T-helper 17 cell (primary cell): ENCODE measurements at places on chromosomes 1 and 21. TPM values are rescaled to one million over a fixed set of nuclear protein-coding genes. Genes with fewer than 3 reads are reported as not detected.

CDC20 gene
- total RNA-seq: 0.97 TPM

- peaks cover 12% of the 10 kb centered on the region for H3K36me3 ChIP-seq
- H3K4me3 ChIP-seq: peak overlapping the region; percentile 68
- peak overlapping the region; percentile 98 for H3K27ac ChIP-seq
- no peaks in the 10 kb centered on the region for H3K27me3 ChIP-seq
- DNase-seq: no peak
- H3K4me1 ChIP-seq: peaks cover 29% of the 10 kb centered on the region
These were observed 3.1 kb upstream of the CD2 start for GRCh38 chr1:116751146-116751545.

DNA sequence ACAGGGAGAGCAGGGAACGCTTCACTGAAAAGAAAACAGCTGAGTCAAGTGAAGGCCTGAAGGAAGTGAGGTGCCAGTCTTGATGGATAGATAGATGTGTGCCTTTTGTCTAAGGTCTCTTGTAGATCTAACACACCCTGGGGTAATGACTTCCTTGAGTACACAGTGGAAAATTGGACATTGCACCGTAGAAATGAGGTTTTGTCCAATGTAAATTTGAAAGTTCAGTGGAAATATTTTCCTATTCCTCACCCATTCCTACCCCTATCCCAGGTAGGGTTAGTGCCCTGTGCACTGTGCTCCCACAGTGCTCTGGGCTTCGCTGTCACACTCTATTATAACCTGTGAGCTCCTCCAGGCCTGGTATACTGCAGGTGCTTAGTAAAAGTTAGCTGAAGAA, 24.3 kb downstream of the ZMYND12 start:
- H3K27ac ChIP-seq: no peak overlapping the region
- H3K27me3 ChIP-seq: peaks cover 10% of the 10 kb centered on the region
- peaks cover 2% of the 10 kb centered on the region for H3K36me3 ChIP-seq
- no peak for DNase-seq
- H3K4me3 ChIP-seq: no peak overlapping the region

FAM72B gene
- total RNA-seq: 2.2 TPM

DNA sequence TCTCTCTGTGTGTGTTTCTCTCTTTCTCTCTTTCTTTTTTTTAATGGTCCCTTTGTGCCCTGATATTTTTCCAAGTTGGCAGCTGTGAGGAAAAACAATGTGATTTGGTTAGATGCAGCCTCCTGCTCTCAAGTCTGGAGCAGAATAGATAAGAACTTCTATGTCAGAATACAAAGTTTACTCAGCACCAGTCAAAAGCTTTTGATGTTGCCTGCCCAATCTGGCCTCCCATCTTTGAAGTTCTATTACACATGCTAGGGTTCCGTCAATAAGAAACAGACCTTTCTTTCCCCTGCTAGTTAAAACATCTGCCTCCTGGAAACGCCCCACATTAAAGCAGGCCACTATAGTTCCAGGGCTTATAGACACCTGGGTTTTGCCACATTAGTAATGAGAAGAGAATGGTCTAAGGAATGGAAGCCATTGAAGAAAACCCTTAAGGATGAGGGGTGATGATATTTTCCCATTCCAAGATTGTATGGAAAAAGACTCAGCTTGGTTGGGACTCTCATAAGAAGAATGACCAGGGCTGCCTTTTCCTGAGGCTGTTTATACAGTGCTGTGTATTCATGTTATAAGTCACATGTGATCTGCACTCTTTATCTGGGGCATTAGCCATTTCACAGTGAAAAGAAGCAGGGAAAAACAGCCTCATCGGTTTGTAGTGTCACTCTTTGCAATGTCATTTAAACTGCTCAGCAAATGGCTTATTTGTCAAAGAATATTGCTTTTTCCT, 414.7 kb upstream of the PROX1 start:
- H3K4me1 ChIP-seq: no peaks in the 10 kb centered on the region
- H3K4me3 ChIP-seq: no peak overlapping the region
- no peak overlapping the region for H3K27ac ChIP-seq
- peaks cover 2% of the 10 kb centered on the region for H3K36me3 ChIP-seq
- H3K27me3 ChIP-seq: peaks cover 6% of the 10 kb centered on the region

GRCh38 chr1:216458812-216459211, 35.6 kb upstream of the USH2A start:
- no peak overlapping the region for H3K4me3 ChIP-seq
- DNase-seq: no peak
- H3K4me1 ChIP-seq: no peaks in the 10 kb centered on the region
- H3K27ac ChIP-seq: no peak overlapping the region
- H3K27me3 ChIP-seq: no peaks in the 10 kb centered on the region

DNA sequence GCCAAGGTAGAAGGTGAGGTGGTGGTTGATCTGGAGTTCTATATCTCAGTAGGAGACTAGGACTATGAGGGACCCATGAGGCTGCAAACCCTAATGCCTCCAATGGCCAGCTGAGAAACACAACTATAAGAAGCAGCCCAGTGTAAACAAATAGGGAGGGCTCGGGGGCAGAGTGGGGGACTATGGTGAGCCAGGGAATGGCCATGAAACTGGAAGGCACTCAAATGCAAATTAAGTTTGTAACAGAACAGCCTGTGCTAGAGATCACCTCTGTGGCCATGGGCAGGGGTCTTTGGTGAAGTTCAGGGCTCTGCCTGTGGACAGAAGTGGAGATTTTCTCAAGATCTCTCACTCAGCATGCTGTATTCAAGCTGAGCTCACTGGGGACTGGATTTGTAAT, 187.1 kb downstream of the GRIK3 start:
- H3K4me3 ChIP-seq: no peak overlapping the region
- no peak for DNase-seq
- peaks cover 2% of the 10 kb centered on the region for H3K4me1 ChIP-seq

RASSF5 gene
- total RNA-seq: 188 TPM

- DNase-seq: no peak
- no peaks in the 10 kb centered on the region for H3K4me1 ChIP-seq
- no peak overlapping the region for H3K27ac ChIP-seq
These were observed 87.5 kb downstream of the WLS start for GRCh38 chr1:68144856-68145255.

- no peak overlapping the region for H3K4me3 ChIP-seq
- no peak overlapping the region for H3K27ac ChIP-seq
These were observed 30.9 kb upstream of the FCRL4 start for GRCh38 chr1:157628773-157629172.
